ENCODE measurements at places on chromosomes 5 and 9. TPM values are rescaled to one million over a fixed set of nuclear protein-coding genes. Genes with fewer than 3 reads are reported as not detected.

Gene ALDOB
- not detected for total RNA-seq

Gene SLCO4C1
- total RNA-seq, result not detected

Gene KIF24
- 0.65 TPM for total RNA-seq

Gene OSTF1
- 44.3 TPM for total RNA-seq

Gene FOXD4L6
- not detected for total RNA-seq

Gene SEMA6A
- 18.3 TPM for total RNA-seq

Gene CCL27
- total RNA-seq, result not detected

Gene WDR38
- total RNA-seq, result not detected

Gene DHFR
- 14.1 TPM for total RNA-seq

Gene FIBCD1
- 4.2 TPM for total RNA-seq

All from subcutaneous adipose tissue (tissue), 4 donors.